ENCODE measurements at places on chromosomes 6 and 20.

GRCh38 chr6:11217360-11218101, 14.9 kb downstream of the NEDD9 start:
- no peak for DNase-seq

GRCh38 chr6:137150072-137150471, 23.4 kb downstream of the IL22RA2 start:
- DNase-seq, result no peak

DNA sequence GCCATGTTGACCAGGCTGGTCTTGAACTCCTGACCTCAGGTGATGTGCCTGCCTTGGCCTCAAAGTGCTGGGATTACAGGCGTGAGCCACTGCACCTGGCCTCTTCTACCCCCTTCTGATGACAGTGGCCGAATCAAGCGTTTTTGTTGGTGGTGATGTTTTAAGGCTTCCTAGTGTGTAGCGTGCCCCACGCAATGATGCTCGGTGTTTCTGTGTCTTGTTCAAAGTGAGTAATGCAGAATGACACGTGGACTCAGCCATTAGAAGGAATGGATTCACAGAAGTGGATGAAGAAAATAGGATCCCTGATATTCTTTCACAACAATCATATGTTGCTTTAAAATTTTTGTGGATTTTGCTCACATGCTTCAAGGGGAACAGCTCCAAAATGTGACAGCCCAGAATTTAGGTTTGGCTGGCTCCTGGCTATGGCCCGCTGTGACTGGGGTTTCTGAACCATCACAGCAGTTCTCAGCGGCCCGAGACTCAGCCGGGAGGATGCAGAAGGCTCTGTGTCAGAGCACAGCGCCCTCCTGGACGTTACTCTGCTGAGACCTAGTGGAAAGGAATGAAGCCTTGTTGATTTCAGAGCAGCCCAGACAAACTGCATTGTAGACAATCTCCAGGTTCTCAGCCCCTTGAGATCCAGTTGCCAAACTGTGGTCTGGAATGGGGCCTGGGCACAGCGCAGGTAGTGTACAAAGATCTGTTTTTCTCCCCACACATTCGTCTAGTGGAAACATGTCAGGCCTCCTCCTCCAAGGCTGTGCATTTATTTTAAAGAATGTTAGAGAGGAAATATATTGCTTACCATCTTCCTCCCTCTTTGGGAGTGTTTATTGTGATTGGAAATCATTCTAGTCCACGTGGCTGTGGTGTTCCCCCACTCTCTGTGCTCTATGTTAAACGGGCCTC, 57.6 kb upstream of the TIAM2 start:
- no peak for DNase-seq

DNA sequence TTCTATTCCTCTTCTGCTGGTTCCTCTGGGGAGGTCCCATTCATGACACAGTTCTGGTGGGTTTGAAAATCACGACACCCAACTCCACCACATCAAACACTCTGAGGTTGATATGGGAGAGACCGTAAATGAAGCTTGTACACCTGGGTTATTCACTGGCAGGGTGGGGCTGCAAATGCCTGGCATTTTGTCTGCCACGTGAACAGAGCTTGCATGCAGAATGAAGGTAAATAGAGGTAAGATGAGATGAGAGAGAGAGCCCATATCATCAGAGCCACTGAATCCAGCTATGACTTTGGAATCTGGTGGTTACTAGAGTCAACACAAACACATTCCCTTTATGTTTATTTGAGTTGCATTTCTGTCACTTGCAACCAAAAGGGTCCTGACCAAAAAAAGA, 97.4 kb downstream of the BANF2 start:
- no peak for DNase-seq

- DNase-seq, result no peak
Measured at GRCh38 chr6:90637320-90637719, 50.4 kb upstream of the MAP3K7 start.

GRCh38 chr6:105562027-105562426, 159.1 kb upstream of the PREP start:
- no peak for DNase-seq

DNA sequence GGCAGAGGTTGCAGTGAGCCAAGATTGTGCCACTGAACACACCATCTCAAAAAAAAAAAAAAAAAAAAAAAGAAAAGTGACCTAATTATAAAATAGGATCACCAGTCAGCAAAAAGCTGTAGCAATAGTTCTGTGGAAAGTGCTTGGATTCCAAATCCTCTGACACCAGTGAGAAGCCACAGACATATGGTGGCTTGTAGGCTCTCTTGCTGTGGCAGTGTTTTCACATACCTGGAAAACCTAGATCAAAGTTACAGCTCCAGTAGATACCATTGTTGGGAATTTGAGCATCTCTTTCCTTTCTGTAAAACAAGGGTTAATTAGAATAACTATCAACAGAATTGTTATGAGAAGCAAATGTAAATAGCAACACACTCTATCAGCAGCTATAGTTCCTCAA, 4.1 kb downstream of the CCDC170 start:
- DNase-seq, result no peak

DNA sequence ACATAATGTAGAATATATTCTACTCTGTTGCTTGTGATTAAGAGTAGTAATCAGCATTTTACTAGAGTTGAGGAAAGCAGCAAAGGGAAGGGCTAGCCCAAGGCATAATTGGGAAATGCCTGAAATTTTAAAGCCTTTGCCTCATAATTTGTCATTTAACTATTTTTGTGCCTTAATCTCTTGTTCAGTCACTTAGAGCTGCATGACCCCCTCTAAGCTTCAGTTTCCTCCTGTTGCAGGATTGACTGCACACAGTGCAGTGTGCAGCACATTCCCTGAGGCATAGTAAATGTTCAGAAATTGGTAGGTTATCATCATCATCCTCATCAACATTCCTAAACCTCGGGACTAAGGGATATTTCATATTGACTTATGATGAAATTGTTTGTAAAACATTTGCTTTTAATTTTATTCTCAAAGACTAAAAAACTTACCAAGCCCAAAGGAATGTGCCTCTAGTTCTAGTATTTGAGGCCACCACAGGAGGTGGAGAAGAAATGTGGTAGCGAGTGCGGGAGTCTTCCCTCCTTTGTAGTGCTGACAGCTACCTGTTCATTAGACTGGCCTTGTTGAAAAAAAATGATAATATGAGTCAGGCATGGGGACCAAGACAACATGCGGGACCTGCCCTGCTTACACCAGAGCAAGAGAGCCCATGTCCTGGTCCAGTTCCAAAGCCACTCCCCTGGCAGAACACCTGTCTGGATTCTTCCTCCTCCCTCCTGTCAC, 14.8 kb upstream of the TENT5A start:
- peak; percentile 56 for DNase-seq

GRCh38 chr6:15763837-15764236, 101.0 kb upstream of the DTNBP1 start:
- DNase-seq, result peak; percentile 10

- DNase-seq, result no peak
Measured at GRCh38 chr6:147711476-147711875, 203.0 kb downstream of the SAMD5 start.

DNA sequence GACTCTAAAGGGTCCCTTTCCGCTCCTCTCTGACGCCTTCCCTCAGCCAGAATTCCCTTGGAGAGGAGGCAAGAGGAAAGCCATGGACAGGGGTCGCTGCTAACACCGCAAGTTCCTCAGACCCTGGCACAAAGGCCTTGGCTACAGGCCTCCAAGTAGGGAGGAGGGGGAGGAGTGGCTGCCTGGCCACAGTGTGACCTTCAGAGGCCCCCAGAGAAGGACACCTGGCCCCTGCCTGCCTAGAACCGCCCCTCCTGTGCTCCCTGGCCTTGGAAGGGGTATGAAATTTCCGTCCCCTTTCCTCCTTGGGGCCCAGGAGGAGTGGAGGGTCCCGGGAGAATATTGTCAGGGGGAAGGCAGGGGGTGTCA, 2.7 kb downstream of the VEGFA start:
- DNase-seq, result no peak

DNA sequence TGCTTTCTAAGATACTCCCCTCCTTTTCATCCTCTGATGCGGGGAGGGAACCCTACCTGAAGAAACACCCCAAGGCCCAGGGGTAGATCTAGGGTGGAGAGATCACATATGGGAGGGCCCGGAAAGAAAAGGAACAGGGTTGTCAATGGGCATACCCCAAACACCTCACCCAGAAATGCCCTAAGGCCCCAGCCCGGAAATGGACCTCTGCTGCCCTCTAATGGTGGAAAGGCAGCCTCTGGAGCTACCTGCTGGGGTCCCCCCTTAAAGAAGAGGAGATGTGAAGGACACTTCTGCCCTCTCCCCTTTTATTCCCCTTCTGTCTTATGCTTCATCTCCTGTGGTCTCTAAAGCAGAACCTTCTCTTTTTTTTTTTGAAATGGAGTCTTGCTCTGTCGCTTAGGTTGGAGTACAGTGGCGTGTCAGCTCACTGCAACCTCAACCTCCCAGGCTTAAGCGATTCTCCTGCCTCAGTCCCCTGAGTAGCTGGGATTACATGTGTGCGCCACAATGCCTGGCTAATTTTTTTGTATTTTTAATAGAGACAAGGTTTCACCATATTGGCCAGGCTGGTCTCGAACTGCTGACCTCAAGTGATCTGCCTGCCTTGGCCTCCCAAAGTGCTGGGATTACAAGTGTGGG, 458 bp upstream of the ARMC12 start:
- DNase-seq, result peak; percentile 50

DNA sequence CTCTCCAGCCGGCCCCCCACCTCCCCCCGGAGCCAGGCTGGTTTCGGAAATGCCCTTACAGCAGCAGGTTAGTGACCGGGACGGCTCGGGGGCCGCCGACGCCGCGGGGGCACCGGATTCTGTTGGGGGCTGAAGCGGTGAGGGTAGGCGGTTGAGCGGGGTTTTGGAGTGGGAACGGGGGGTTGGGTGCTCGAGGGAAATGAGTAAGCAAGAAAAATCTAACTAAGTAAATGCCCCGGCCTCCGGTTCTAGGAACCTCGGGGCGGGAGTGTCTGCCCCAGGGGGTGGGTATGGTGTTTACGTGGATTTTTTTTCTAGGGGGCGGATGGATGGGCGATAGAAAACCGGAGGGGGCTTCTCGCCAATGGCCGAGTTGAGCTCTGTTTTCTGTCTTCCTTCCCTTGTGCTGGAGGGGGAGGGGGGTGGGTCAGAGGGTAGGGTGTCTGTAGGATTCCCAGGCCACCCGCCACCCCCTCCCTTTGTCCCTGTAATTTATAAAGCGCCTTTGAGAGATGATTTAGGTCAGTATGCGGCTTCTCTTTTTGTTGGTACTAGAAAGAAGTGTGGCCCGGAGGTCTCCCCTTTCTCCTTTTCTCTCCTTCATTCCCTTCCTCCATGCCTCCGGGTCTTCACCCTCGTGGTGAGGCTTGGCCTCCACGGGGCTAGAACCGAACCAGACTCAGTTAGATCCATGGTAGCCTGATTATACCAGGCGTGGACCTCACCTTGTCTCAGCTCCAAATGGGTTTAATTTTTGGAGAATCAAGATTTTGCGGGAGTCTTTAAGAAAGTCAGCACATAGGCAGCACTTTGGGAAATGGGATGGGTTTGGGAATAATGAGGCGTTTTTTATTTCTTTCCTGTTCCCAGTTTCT, 2.3 kb downstream of the E2F3 start:
- DNase-seq, result peak; percentile 58

- DNase-seq, result no peak
Measured at GRCh38 chr6:31336896-31337496, 20.0 kb downstream of the HLA-B start.

DNA sequence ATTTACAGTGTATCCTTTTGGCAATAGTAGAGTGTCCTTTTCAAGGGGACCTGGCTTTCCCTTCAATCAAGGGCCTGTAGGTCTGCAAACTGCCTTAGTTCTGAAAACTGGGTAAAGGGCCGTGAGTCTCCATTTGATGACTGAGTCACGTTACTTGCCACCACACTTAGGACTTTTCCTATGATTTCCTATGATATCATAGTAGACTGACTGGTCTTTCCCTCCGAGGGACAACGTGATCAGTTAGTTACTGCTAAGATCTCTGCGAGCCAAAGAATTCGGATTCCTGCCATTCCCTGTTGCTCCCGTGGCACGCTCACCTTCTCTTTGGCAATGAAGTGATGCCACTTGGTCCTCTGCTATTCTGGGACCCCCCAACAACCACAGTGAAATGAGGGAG, 8.4 kb downstream of the ZNF831 start:
- no peak for DNase-seq
